ENCODE measurements at places on chromosomes 12 and 14.

GRCh38 chr12:2242216-2242615, 189.4 kb downstream of the CACNA1C start:
- no peak for DNase-seq

DNA sequence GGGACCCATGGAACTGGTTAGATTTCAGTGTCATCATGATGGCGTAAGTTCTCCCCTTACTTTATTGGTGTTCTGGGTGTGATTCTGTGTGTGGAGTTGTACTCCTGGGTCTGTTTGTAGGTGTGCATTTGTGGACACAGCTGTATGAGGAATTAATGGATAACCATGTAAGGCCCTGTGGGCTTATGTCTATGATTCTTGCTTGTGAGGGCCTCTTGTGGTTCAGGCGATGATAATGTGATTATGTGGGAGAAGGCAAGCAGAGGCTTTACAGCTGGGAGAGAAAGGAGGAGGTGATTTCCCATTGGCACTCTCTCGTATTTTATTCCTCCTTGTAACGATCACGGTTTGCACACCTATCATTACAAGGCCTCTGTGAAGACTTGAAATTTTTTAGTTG, 96.1 kb downstream of the SCN8A start:
- DNase-seq: no peak

- no peak for DNase-seq
These were observed 32.8 kb upstream of the TBX5 start for GRCh38 chr12:114438635-114439256.

GRCh38 chr14:74423246-74423645, 2.8 kb downstream of the SYNDIG1L start:
- no peak for DNase-seq

GRCh38 chr12:39127401-39127800, 222.0 kb upstream of the CPNE8 start:
- no peak for DNase-seq

DNA sequence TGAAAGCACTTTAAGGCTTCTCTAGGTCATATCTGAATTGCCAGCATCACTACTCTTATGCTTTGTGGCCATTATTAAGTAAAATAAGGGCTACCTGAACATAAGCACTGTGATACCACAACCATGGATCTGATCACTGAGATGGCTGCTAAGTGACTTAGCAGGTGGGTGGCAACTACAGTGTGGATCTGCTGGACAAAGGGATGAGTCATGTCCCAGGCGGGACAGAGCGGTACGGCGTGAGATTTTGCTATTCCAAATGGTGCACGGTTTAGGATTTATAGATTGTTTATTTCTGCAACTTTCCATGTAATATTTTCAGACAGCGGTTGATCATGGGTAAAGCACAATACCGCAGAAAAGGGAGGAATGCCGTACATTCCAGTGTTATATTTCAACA, 39.4 kb downstream of the MLXIP start:
- DNase-seq: no peak

GRCh38 chr12:56197921-56198635, 8.8 kb upstream of the SMARCC2 start:
- DNase-seq: no peak

GRCh38 chr12:113587720-113588119, 116.0 kb upstream of the LHX5 start:
- no peak for DNase-seq

GRCh38 chr12:26149968-26150500, 25.2 kb upstream of the BHLHE41 start:
- peak; percentile 49 for DNase-seq

DNA sequence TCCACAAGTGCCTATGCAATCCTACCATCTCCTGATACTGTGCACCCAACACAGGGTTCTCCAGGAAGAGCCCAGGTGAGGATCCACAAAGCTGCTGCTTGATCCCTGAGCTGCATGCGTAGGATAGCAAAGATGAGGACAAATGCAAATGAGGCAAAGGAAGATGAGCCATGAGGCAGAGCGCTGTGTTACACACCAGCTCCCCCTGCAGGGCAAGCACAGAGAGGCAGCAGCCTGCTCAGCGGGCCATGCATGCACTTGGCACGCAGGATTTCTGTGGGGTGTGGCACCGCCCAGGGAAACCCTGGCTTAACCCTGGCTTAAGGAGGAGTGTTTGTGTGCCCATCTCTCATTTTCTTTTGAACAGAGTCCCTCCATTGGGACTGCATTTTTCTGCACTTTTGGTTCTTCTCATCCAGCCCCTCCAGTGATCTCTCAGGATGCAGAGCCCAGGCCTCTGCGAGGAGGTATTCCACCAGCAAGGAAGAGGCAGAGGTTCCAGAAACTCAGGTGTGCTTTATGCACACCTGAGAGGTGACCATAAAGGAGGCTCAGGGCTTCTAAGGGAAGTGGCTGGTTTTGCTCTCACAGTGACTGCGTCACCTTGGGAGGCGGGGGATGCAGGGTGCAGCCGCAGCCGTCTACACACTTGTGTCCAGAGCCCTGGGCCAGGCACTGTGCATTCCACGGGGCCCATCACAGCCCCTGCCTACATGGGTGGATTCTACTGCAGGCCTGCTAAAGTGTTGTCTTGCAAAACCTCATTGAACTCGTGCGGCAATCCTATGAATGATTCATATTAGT, 973.3 kb upstream of the TMEM132C start:
- peak; percentile 32 for DNase-seq

DNA sequence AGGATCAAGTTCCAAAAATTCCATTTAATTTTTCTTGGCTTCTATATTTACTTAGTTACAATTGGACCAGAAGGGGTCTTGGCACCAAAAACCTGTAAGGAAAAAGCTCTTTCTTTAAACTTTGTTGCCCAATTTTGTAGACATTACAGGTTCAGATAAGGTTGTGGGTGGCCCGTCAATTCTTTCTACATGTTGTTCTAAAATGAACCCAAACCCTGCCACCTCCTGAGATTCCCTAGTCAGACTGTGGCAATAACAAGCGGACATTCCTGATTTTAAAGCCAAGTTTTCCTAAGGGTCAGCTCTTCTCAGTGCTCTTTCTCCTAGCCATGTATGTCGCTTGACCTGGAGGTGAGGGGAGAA, 45.0 kb upstream of the GSG1 start:
- no peak for DNase-seq

GRCh38 chr12:92408072-92408900, 262.6 kb upstream of the BTG1 start:
- DNase-seq: peak; percentile 39

Measured in Jurkat, Clone E6-1 (cell line).